SK-N-SH (cell line): ENCODE measurements at places on chromosomes 2 and 18. TPM values are rescaled to one million over a fixed set of nuclear protein-coding genes. Genes with fewer than 3 reads are reported as not detected.

Gene CFAP53
- 1.6 TPM in 2 replicates for polyA plus RNA-seq

Gene CFAP65
- 0.95 and 1.7 TPM in 2 replicates for polyA plus RNA-seq

Gene FASTKD2
- polyA plus RNA-seq, result 15.1 and 22.8 TPM in 2 replicates

Gene ALLC
- polyA plus RNA-seq, result 0.08 TPM in 1 of 2 replicates, not detected in the other

Gene ABHD1
- 3.3 and 4.1 TPM in 2 replicates for polyA plus RNA-seq

Gene BIRC6
- polyA plus RNA-seq, result 28.9 and 35.3 TPM in 2 replicates

Gene SPAST
- 6.1 and 6.8 TPM in 2 replicates for polyA plus RNA-seq

Gene TEKT4
- not detected in 2 replicates for polyA plus RNA-seq

Gene DAPL1
- not detected in 2 replicates for polyA plus RNA-seq

Gene CCBE1
- 5.0 and 7.3 TPM in 2 replicates for polyA plus RNA-seq

Gene CPO
- polyA plus RNA-seq, result not detected in 2 replicates

Gene FIGN
- polyA plus RNA-seq, result 0.74 and 0.75 TPM in 2 replicates

Gene CELF4
- polyA plus RNA-seq, result 0.26 and 0.63 TPM in 2 replicates

Gene FHOD3
- 10.9 and 11.6 TPM in 2 replicates for polyA plus RNA-seq

Gene TRIM43
- 0.23 and 0.39 TPM in 2 replicates for polyA plus RNA-seq

Gene NRP2
- polyA plus RNA-seq, result 66.9 and 68.8 TPM in 2 replicates

Gene CRYGC
- polyA plus RNA-seq, result 0.21 and 0.31 TPM in 2 replicates

Gene DCDC2C
- not detected in 2 replicates for polyA plus RNA-seq

Gene CNOT9
- polyA plus RNA-seq, result 36.8 and 40.8 TPM in 2 replicates

Gene G6PC2
- not detected in 2 replicates for polyA plus RNA-seq

Gene SLC8A1
- 3.2 and 4.6 TPM in 2 replicates for polyA plus RNA-seq

Gene PLGLB2
- polyA plus RNA-seq, result 1.2 and 1.9 TPM in 2 replicates

Gene DLX1
- 0.07 and 0.13 TPM in 2 replicates for polyA plus RNA-seq

Gene SLC4A3
- polyA plus RNA-seq, result 12.2 and 12.3 TPM in 2 replicates

Gene SULT1C3
- not detected in 2 replicates for polyA plus RNA-seq
